Spleen (tissue), 13 donors: ENCODE measurements at places on chromosomes 6 and 20. TPM values are rescaled to one million over a fixed set of nuclear protein-coding genes. Genes with fewer than 3 reads are reported as not detected.

The IL17A gene
- total RNA-seq, result not detected

The MTO1 gene
- total RNA-seq, result 36.9 TPM

The RUNX2 gene
- total RNA-seq, result 8.3 TPM

The ATXN1 gene
- total RNA-seq, result 80.5 TPM

The HIVEP1 gene
- 44.7 TPM for total RNA-seq

The OR2H2 gene
- not detected for total RNA-seq

The MBOAT1 gene
- total RNA-seq, result 11.7 TPM

The BTBD3 gene
- total RNA-seq, result 30.7 TPM

The MYB gene
- total RNA-seq, result 5.0 TPM

The CCDC170 gene
- 4.3 TPM for total RNA-seq

The NKAIN2 gene
- total RNA-seq, result not detected

The AKAP12 gene
- total RNA-seq, result 47.7 TPM
